Iris pigment epithelial cell (primary cell): ENCODE measurements at places on chromosomes 1 and 21.

- peak; percentile 96 for DNase-seq
Observed at GRCh38 chr1:109298666-109299557, 7.9 kb downstream of the MYBPHL start.

- no peak for DNase-seq
Observed at GRCh38 chr1:9404117-9404914, 111.6 kb downstream of the SPSB1 start.

- peak; percentile 35 for DNase-seq
Observed at GRCh38 chr1:202343652-202344349, 2.1 kb upstream of the UBE2T start.

DNA sequence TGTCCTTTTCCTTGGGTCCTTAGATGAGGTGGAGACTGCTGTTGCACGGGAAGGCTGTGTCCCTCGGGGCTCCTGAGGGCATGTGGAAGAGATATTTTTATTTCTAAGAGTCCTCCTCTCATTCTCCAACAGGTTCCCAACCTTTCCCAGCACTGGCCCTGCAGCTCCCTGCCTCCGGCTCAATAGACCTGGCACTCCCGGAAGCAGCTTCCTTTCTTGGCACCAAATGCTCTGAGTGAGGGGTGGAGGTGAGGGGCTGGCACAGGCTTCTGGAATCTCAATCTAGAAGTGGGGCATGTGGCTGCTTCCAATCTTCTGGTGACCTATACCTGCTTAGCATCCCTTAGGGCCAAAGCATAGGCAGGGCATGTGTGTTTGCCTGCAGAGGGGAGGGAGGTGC is 4.5 kb downstream of the ETV3L start:
- no peak for DNase-seq

DNA sequence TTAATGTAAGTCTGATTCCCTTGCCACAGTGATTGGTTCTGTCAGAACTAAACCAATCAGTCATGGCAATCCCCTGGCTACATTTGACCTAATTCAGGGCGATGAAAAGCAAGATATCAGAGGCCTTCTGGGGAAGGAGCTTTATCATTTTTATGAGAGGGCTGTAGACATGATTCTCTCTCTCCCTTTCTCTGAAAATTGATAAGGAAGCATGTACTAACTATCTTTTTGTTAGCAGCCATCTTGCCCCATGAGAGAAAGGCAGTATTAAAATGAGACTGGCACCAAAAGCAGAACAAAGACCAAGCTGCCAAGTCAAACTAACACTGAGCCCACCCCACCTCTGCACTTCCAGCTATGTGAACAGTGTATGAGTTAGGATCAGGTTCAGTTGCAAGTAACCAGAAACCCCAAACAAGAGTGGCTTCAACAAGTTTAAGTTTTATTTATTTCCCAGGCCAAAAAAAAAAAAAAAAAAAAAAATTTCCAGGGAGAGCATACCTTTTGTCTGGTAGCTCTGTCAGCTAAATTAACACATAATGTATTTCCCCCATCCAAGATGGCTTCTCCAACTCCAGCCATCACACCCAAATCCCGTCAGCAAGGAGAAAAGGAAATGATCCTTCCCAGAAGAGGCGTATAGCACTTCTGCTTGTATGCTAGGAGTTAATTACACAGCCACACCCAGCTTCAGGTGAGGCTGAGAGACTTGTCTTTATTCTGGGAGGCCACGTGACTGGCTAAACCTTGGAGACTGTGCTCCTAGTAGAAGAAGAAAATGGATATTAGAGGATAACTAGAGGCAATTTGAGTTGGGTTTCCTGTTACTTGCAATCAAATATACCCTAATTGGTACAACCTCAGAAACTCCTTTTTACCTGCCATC is 105.8 kb upstream of the RALGPS2 start:
- DNase-seq = no peak

DNA sequence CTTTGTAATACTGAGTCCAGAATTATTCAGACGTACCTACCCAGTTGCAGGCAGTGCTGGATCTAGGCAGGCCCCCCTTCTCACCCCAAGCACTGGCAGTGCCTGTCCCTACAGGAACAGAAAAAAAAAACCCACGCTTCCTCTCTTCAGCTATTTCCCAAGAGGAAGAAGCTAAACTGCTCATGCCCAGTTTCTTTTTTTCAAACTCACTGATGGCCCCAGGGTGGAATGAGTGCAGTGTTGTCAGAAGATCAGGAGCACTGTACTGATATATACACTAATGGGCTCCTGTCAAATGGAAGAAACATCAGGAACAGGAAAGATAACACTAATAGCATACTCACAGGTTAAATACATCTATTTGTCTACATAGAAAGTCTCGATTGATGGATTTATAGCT is 28.2 kb upstream of the DOCK7 start:
- DNase-seq = no peak

DNA sequence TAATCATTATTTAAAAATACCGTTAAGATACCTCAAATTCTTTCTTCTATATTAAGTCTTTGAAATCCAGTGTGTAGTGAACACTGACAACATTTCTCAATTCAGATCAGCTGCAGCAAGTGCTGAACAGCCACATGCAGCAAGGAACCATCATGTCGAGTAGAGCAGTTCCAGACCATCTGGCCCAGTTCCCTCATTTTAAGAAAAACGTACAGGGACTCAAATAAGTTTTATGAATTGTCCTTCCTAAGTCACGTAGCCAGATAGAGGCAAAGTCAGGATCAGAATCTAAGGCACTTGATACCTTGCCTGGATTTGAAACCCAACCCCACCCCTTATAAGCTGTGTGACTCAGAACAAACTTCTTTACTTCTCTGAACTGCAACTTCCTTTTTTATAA is 132.4 kb downstream of the PROX1 start:
- no peak for DNase-seq

DNA sequence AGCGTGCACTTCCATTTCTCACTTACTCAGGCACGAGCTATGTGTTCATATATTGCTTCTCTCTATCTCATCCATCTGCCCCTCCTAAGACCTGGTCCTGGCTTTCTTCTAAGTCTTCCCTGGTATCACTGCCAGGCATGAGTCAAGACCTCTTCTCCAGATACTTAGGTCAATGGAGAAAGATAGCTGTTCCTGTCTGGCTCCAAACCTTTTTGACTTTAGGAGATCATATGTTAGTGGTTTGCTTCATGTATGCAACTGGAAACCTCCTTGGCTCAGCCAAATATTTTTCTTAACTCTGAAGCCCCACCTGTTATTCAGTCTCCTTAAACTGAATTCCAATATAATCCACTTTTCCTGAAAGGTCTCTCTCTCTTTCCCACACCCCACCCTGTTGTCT is 211.6 kb upstream of the PTBP2 start:
- DNase-seq = no peak

DNA sequence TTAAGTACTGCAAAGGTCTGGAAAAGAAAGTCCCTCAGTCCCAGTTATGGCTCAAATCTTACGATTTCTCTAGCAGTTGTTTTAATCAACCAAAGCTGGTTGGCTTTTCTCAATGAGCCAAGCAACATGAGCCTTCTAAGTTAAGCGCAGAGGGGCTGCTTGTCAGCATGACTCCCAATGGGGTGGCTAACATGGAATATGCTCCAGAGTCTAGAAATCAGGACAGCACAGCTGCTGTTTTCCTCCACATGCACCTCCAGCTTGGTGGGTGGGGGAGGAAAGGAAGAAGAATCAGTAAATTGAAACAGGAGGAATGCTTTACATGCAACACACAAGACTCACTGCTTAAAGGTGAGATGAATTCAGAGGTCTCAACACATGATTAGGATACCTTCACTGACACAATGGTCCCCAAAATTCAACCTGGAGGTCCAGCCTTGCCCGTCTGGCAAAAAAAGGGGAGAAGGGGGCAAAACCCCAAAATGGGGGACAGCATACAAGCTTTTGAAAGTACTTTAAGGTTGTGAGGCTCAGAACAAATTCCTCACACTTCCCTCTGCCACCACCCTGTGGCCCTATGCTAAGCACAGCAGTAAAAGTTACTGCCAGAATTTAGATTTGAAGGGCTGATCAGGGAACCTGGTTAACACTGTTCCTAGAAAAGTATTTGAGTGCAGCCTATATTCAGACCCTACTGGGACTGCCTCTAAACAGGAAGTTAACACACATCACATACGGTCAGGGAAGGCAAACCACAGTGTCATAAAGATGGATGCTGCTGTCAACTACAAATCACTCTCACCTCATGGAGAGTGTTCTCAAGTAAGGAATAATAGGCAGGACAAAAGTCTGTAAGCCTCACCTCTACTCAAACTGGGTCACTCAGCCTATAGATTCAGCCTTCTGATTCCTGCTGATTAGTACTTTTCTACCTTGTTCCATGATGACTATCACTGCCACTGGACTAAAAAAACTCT is 2.6 kb downstream of the GATAD2B start:
- DNase-seq = peak; percentile 43

- no peak for DNase-seq
Observed at GRCh38 chr21:37547615-37548200, 181.1 kb downstream of the DYRK1A start.

DNA sequence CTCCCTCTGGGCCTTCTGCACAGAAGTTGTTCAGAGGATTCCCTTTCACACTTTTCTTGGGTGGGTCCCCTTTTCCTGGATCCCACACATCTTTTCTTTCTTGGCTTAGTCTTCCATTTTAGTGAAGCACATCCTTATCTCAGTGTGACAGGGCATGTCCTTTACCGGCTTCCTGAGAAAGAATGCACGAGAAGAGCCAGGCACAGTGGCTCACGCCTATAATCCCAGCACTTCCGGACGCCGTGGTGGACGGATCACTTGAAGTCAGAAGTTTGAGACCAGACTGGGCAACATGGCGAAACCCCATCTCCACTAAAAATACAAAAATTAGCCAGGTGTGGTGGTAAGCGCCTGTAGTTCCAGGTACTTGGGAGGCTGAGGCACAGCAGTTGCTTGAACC is 22.1 kb upstream of the PSMB2 start:
- DNase-seq = no peak
